ENCODE measurements at places on chromosomes 2 and 18.

DNA sequence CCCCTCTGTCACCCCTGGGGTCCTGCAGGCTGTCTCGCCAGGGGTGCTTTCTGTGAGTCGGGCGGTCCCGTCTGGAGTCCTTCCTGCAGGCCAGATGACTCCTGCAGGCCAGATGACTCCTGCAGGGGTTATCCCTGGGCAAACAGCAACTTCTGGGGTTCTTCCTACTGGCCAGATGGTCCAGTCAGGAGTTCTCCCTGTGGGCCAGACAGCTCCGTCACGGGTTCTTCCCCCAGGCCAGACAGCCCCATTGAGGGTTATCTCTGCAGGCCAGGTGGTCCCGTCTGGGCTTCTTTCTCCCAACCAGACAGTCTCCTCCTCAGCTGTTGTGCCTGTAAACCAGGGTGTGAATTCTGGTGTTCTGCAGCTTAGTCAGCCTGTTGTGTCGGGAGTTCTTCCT lies 27.6 kb downstream of the ADNP2 start:
- DNase-seq: no peak

DNA sequence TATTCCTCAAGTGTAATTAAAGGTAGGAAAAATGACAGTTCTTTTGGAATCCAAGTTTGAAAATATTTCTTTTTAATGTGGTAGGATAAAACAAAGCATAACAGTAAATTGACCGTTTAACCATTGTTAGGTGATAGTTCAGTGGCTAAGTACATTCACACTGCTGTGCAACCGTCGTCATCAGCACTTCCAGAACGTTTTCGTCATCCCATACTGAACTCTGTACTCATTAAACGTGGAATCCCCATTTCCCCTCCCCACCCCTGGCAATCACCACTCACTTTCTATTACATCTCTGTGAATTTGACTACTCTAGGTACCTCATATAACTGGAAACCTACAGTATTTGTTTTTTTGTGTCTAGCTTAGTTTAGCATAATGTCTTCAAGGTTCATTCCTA lies 32.9 kb upstream of the FZD5 start:
- no peak for DNase-seq

GRCh38 chr2:164143183-164143930 lies 407.5 kb upstream of the FIGN start:
- no peak for DNase-seq

GRCh38 chr18:3411854-3412268 lies 38.1 kb upstream of the TGIF1 start:
- DNase-seq: no peak

- peak; percentile 73 for DNase-seq
Observed at GRCh38 chr18:52254367-52254766, 85.6 kb upstream of the DCC start.

Measured in bronchial epithelial cell (primary cell).